ENCODE measurements at places on chromosomes 2 and 18. TPM values are rescaled to one million over a fixed set of nuclear protein-coding genes. Genes with fewer than 3 reads are reported as not detected.

Gene KRTCAP3
- 13.6 TPM for total RNA-seq

Gene TEKT4
- 4.1 TPM for total RNA-seq

Gene ZAP70
- 5.6 TPM for total RNA-seq

Gene ARHGAP15
- 74.3 TPM for total RNA-seq

Gene GPR155
- total RNA-seq: 3.3 TPM

Gene CLEC4F
- total RNA-seq: 0.31 TPM

- DNase-seq: no peak
- H3K4me3 ChIP-seq: no peak overlapping the region
- H3K36me3 ChIP-seq: peaks cover 57% of the 10 kb centered on the region
- H3K27ac ChIP-seq: no peak overlapping the region
- H3K27me3 ChIP-seq: no peaks in the 10 kb centered on the region
- peaks cover 2% of the 10 kb centered on the region for H3K4me1 ChIP-seq
Observed at GRCh38 chr2:241340631-241341163, 15.4 kb upstream of the FARP2 start.

GRCh38 chr2:217438821-217439220 lies 564.0 kb downstream of the TNS1 start:
- no peaks in the 10 kb centered on the region for H3K27me3 ChIP-seq
- no peak overlapping the region for H3K4me3 ChIP-seq
- peaks cover 43% of the 10 kb centered on the region for H3K4me1 ChIP-seq
- no peaks in the 10 kb centered on the region for H3K36me3 ChIP-seq
- DNase-seq: no peak
- no peak overlapping the region for H3K27ac ChIP-seq

DNA sequence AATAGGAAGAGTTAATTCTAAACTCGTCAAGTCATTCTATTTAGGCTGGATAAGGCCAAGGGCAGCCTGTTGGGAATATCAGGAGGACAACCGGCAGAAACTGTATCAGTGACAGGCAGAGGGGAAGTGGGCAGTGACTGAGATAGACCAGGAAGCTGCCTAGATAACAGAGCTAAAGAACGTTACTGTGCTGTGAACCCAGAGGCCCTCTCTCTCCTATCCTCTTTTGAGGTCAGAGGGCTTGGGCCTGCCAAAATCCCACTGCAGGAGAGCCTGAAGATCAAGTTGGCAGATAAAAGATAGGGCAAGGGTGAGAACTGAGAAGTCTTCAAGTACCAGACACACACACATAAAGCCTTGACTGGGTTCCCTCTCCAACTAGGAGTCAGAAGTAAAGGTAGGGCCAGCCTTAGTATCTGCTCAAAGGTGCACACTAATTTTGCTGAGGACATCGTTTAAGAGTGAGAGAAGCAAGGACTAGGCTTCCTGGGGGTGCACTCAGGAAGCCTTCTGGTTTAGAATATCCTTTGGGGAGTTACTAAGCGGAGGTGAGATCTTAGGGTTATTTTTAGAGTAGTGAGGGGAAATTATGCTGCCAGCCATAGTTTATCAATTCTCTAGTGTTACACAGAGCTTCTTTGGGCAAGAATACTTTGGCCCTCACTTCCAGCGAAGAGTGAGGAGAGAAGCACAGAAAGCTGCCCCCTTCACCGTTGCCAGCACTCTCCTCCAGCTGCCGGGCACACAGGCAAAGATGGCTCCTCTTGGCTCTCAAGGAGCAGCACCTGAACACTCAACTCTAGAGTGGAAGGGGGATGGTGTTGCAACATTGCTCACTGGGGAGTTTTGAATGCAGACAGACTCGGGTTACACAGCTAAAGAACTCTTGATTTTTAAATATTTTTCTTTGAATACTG lies 9.8 kb downstream of the CAVIN2 start:
- no peaks in the 10 kb centered on the region for H3K27me3 ChIP-seq
- H3K4me3 ChIP-seq: no peak overlapping the region

DNA sequence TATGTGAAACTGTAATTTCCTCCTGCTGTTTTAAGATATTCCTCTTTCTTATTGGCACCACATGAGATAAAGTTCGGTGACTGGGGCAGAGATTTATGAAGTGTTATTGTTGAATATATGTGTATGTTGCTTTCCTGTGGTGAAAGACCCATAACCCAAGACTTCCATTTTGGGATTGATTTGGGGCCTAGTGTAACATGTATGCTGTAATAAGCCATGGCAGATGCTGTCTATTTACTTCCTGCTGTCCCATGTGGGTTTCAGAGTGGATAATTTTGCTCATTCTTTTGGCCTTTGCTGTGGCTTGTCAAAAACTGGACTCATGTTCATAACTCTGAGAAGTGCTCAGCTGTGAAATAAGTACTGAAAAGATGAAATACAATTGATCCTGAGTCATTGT lies 10.8 kb upstream of the MYO1B start:
- no peaks in the 10 kb centered on the region for H3K27me3 ChIP-seq
- H3K36me3 ChIP-seq: no peaks in the 10 kb centered on the region
- H3K4me1 ChIP-seq: peaks cover 6% of the 10 kb centered on the region
- DNase-seq: no peak

DNA sequence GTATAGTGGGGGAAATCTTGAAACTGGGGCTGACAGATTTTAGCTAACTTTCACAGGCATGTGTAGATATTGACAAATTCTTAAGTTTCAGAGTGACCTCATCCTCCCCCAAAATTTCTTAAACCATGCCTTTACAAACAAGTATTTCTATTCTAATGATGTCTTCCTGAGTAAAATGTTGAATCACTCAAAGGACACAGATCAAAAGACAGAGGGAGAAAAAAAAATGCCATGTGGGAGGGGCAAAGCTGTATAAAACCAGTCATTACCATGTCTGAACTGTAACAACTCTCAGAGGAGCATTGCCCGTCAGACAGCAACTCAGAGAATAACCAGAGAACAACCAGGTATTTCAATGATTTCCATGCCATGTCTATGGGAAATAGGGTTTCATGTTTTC lies at the start of gene SERPINB2:
Gene SERPINB2, plus strand, starts transcription at position 282 of the 400 bp plus-strand sequence. CDS start 3,740 bp downstream, outside the sequence.
- no peaks in the 10 kb centered on the region for H3K36me3 ChIP-seq
- no peak within 1 kb of the TSS for H3K27ac ChIP-seq
- DNase-seq: no peak
- no peaks in the 10 kb centered on the region for H3K4me1 ChIP-seq

GRCh38 chr2:23420840-23421476 lies 36.0 kb downstream of the KLHL29 start:
- H3K27ac ChIP-seq: no peak overlapping the region
- H3K4me1 ChIP-seq: no peaks in the 10 kb centered on the region
- no peaks in the 10 kb centered on the region for H3K27me3 ChIP-seq
- H3K36me3 ChIP-seq: no peaks in the 10 kb centered on the region
- no peak for DNase-seq
- no peak overlapping the region for H3K4me3 ChIP-seq

- peaks cover 17% of the 10 kb centered on the region for H3K4me1 ChIP-seq
- H3K36me3 ChIP-seq: no peaks in the 10 kb centered on the region
- no peak for DNase-seq
- H3K4me3 ChIP-seq: no peak overlapping the region
- peaks cover 54% of the 10 kb centered on the region for H3K27me3 ChIP-seq
Observed at GRCh38 chr2:176193048-176193447, 4.6 kb downstream of the HOXD1 start.

GRCh38 chr18:28338316-28338715 lies 161.4 kb upstream of the CDH2 start:
- no peaks in the 10 kb centered on the region for H3K36me3 ChIP-seq
- H3K4me3 ChIP-seq: no peak overlapping the region
- H3K27me3 ChIP-seq: no peaks in the 10 kb centered on the region
- DNase-seq: no peak
- no peak overlapping the region for H3K27ac ChIP-seq
- no peaks in the 10 kb centered on the region for H3K4me1 ChIP-seq

Measured in lung (tissue), 17 donors.